ENCODE measurements at places on chromosomes 7 and 10.

DNA sequence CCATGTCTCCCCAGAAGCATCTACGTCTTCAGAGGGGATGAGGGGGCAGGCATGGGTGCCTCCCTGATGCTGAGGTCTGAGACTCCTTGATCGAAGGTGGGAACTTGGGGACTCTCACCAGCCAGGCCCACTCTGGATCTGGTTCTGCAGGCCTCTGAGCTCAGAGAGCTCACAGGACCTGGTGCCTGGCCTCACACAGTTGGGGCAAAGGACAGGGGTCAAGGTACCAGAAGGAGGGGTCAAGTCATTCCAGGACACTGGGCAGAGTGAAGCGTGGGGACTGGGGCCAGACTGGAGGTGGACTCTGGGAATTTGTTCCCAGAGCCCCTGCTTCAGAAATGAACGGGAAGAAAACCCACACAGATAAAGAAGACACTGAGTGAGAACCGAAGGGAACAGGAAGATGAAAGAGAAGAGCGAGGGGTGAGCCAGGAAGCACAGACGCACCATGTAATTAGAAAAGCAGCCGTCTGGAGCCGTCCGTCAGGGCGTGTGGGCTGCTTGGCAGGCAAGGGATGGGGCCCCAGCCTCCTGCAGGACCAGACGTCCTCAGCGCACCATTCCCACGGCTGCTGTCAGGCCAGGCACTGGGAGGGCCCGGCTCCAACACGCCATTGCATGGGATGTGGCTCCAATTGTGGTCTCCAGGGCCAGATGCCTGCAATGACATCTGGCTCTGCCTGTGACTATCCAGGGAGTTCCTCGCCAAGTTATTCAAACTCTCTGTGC, 47.7 kb downstream of the ZCCHC24 start:
- no peak for DNase-seq

- DNase-seq = no peak
These were observed 100.8 kb downstream of the EBF3 start for GRCh38 chr10:129863201-129863663.

DNA sequence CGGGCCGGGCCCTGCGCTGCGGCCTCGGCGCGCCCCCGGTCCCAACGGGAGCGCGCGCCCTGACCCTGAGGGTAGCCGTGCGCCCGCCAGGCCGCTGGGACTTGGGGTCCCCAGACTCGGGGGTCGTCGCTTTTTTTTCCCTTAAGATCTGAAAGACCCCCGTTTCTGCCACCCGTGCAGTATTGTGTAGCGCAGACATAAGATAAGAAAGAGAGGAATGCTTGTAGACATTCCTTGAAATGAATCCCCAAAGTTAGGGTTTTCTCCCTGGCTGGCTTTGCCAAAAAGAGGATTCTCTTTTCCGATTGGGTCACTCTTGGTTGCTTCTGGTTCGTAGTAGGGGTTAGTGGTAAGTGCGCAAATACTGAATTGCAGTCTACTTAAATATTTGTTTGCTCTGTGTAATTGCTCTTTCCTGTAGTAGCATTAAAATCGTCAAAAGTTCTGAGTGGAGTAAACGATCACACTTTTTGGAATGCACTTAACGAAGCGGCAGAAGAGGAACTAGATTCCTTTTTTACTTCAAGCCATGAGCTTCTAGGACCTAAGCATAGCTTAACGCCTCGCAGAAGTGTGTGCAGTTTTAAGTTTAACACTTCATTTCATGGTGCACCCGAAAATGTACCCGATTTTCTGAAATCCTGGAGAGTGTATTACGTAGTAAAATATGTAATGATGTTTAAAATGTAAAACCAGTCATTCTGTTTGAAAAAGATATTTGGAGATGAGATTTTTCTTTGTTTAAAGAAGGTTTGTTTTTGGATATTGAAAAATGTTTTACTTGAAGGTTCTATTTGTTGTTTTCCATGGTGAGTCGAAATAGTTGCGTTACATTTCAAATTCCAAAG, 1.3 kb downstream of the CUL1 start:
- no peak for DNase-seq

- DNase-seq = no peak
These were observed 46.2 kb upstream of the MKLN1 start for GRCh38 chr7:131281266-131282048.

GRCh38 chr7:151338809-151339208, 2.8 kb upstream of the NUB1 start:
- no peak for DNase-seq

- no peak for DNase-seq
These were observed 88.7 kb downstream of the PHYHIPL start for GRCh38 chr10:59265141-59265540.

DNA sequence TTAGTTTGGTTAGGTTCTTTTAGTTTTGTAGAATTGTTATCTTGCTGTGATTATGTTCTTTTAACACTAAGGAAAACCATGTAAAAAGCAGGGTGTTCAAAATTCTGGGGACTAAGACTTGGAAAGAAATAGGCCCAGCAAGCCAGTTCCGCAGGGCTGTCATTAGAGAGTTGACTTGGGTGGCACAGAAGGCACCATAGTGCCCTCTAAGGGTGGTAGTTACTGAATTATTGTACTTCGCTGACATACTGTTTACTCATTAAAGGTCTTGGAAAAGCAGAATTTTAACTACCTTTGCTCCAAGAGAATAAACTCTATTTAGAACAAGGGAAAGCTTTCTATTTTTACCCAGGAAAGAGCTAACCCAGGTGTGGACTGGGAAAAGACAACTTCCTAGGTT, 86.5 kb downstream of the OTUD1 start:
- DNase-seq = no peak

DNA sequence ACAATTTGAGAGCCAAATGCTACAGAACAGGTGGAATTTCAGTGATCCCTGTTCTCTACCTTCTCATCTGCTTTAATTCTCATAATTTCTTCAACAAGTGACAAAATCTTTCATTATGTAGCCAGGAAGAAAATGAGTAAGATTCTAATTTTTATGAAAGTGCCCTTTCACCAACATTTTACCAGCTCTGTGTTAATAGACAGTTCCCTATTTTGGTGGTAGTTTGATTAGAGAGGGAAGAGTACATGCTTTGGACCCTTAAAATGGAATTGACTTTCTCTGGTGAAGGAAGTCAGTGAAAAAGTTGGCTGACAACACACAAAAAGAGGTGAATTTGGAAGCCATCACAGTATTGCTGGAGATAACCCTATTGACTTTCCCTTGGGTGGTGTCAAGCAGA, 61.7 kb downstream of the CACNB2 start:
- DNase-seq = no peak

- no peak for DNase-seq
These were observed 125.0 kb upstream of the GJD4 start for GRCh38 chr10:35480142-35480541.

GRCh38 chr7:88254721-88255424, 35.0 kb upstream of the SRI start:
- no peak for DNase-seq

- no peak for DNase-seq
These were observed 390.7 kb downstream of the CCSER2 start for GRCh38 chr10:84718877-84719616.

- DNase-seq = no peak
These were observed 184.5 kb upstream of the CXCL12 start for GRCh38 chr10:44569193-44570091.

- DNase-seq = no peak
These were observed 50.1 kb upstream of the TMEM72 start for GRCh38 chr10:44860811-44861736.

GRCh38 chr10:34348917-34349485, 466.1 kb downstream of the PARD3 start:
- no peak for DNase-seq

- DNase-seq = no peak
These were observed 55.4 kb upstream of the TARP start for GRCh38 chr7:38328814-38329213.

DNA sequence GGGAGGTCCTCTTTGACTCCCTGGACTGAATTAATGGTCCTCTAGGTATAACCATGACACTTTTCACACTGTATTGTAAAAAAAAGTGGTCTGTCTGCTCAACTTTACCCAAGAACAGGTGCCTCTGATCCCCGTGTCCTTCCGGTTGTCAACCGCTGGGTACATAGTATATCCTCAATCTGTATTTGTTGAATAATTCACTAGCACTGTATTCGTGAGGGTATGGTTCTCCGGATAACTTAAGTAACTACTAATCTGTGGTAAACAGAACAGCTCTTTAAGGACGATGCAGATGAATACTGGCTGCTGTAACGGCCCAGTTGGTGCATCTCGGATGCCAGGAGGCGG, 472 bp upstream of the ADAM22 start:
- no peak for DNase-seq
